Hematopoietic multipotent progenitor cell (in vitro differentiated cells): ENCODE measurements at places on chromosomes 6 and 20. TPM values are rescaled to one million over a fixed set of nuclear protein-coding genes. Genes with fewer than 3 reads are reported as not detected.

Gene ZC2HC1B
- total RNA-seq: not detected

Gene TMEM74B
- 0.27 TPM for total RNA-seq

Gene ENPP4
- 6.2 TPM for total RNA-seq

Gene ELOVL2
- not detected for total RNA-seq

Gene MRPS18A
- 60.9 TPM for total RNA-seq

Gene OR12D3
- total RNA-seq: not detected

Gene DEFB123
- not detected for total RNA-seq

DNA sequence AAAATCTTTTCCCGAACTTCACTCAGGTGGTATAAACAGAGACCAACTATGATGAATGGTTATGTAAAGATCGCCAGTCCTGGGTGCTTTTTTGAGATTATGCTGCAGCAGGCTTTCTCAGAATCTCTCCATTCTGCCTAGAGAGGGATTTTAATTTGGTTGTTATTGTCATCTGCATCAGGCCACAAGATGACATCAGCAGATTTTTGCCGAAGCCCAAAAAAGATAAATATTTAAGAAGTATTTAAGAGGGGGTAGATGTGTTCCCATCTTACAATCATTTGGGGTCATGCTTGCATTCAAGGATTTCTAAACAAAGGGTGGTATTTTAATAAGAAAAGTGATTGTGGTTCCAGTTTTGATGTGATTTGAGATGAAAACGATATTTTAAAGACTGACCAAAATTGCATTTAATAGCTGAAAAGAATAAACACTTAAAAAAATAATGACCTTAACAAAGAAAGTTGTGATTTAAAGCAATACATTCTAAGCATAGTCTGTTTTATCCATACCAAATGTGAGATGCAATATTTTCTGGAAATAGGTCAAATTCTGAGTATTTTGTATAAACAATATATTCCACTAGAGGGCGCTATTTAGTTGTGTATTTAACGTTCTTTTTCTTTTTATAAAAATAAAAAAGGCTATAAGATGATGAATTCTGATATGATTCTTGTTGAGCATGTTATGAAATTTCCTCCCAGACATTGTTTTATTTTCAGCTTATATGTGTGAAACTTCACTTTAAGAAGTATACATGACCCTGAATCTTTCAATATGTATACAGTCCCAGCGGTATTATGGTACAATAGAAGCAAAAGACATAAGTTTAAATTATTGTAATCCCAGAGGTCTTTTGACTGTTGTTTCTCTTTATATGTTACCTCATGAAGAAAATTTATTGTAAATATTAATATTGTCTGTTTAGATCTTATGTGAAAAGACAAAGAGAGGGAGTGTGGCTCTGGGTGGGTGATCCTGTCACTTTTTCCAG, 51.0 kb upstream of the ZFP64 start:
- DNase-seq: peak; percentile 48

DNA sequence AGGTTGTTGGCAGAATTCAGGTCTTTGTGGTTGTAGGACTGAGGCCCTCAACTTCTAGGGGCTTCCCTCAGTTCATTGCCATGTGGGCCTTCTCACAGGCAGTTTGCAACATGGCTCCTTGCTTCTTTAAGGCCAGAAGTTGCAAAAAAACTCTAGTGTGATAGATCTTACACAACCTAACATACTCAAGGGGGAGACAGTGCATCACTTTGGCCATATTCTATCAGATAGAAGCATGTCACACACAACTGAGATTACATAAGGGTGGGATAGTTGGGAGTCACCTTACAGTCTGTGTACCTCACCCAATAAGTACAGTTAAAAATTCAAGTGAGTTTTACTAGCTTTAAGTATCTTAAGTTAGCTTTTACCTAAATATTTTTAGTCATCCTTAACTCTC, 1.6 kb downstream of the SIRPD start:
- no peak for DNase-seq

DNA sequence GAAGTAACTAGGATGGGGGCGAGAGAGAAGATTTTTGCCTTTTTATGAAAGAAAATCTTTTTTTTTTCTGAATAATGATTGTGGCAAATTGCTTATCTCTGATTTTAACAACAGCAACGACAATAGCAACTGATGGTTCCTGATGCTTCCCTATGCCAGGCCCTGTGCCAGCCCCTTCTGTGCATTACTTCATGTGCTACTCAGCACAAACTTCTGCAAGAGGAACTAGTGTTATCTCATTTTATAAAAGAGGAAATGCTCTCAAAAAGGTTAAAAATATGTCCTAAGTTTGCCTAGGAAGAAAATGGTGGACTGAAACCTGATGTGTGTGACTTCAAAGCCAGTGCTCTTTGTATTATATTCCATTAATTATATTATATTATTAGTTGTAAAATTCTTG, 74.0 kb upstream of the RALGAPA2 start:
- DNase-seq: no peak

GRCh38 chr6:73074175-73074574, 151.1 kb downstream of the KHDC1L start:
- no peak for DNase-seq

DNA sequence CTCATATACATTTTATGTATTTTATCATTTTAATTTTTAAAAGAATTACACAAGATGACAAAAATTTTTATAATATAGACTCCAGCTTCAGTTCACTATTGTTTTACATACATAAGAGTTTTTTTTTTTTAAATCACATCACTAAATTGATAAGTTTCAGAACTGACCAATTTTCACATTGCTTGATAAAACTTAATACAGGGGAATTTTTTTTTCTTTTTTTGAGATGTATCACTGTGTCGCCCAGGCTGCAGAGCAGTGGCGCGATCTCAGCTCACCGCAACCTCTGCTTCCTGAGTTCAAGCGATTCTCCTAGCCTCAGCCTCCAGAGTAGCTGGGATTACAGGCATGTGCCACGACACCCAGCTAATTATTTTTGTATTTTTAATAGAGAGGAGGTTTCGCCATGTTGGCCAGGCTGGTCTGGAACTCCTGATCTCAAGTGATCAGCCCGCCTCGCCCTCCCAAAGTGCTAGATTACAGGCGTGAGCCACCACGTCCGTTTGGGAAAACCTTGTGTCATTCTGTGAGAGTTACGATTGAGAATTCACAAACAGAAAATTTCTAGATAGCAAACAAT, 36.6 kb upstream of the BTN3A2 start:
- DNase-seq: peak; percentile 47

DNA sequence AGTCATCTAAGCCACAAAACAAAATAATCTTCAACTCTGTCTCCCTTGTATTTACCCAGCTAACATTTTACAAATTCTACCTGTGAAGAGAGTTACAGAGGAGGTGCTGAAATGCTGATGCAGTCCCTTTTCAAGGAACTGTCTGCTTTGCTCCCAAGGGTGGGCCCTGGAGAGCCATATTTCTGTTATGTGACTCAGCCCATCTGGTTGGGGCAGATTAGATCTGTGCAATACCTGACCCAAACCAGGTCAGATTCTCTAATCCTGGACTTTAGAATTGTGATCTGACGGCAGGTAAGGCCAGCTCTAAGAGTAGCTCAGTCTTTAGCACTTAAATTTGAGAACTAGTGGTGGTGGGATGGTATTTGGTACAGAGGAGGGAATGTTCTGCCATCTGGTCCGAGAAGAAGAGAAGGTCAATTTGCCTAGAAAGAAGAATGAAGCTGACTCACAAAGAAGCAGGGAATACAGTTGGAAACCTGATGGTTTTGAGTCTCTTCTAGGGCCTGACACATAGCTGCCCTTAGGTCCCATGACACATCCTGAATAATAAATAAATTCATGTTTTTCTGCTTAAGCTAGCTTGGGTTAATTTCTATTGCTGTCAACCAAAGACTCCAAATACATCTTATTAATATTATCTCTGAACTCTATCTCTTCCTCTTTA, 8.1 kb downstream of the ZNF311 start:
- no peak for DNase-seq

DNA sequence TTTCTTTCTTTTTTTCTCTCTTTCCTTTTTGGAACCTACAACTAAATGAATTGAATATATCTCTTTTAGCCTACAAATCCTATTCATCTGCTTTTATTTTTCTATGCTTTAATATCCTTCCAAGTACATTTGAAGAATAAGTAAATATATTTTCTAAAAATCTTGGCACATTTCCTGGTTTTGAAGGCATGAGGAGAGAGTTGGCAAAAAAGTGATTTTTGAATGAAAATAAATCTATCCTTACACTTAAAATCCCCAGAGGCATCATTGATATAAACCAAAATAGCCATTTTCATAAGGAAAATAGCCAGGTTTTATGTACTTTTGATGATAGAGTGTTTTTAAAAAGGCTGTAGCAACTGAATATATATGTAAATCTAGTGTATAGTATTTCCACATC, 69.0 kb downstream of the SAMD5 start:
- DNase-seq: no peak

GRCh38 chr6:1271071-1271763, 40.7 kb upstream of the FOXQ1 start:
- no peak for DNase-seq

DNA sequence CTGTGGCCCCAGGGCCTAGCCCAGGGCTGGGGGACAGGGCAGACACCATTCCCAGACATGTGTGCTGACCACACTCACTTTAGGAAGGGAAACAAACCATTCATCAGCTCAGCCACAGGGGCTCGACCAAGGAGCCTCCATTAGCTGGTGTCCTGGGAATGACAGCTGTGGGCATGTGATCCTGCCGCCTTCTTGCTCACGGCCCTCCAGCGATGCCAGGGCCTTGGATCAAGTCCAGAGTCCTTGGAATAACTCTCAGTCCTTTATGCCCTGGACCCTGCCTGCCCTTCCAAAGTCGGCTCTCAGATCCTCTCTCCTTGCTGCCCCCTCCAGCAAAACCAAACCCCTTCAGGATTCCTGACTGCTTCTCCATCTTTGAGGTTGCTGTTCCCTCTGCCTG, 165.0 kb upstream of the RNF24 start:
- DNase-seq: no peak

- DNase-seq: no peak
Observed at GRCh38 chr6:18388271-18388670, 1.1 kb downstream of the RNF144B start.

GRCh38 chr6:65938000-65938399, 231.0 kb upstream of the EYS start:
- DNase-seq: no peak

DNA sequence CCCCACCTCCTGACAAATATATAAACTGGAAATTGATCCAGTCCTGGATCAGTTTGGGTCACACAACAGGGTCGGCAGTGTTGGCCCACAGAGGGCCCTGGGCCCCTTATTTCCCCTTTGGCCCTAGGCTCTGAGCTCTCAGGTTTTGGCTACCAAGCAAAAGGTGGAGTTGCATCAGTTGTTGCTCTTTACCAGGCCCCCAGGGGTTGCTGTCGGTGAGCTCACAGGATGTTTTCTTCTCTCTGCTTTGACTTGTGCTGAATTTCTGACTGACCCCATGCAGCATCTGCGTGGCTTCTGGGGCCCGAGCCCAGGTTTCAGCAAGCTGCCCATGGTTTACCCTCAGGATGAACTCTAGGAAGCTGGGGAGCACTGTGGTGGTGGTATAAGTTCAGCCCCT, 44.6 kb downstream of the PPARD start:
- DNase-seq: no peak

DNA sequence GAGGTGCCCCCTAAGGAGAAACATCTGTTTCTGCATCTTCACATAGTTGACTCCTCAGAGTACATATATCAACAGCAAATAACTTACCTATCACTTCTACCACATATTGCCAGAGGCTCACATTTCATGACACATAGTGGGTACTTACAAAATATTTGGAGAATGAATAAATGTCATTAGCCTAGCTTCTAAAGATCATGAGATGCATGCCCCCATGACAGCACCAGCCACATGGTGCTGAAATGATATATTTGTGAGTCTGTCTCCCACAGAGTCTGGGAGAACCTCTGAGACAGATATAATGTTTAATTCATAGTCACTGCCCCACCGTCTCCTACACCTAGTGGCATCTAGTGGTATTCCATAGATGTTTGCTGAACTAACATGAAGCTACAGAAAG, 555.6 kb downstream of the KIF16B start:
- no peak for DNase-seq

- no peak for DNase-seq
Observed at GRCh38 chr6:21098134-21098533, 495.4 kb upstream of the SOX4 start.

DNA sequence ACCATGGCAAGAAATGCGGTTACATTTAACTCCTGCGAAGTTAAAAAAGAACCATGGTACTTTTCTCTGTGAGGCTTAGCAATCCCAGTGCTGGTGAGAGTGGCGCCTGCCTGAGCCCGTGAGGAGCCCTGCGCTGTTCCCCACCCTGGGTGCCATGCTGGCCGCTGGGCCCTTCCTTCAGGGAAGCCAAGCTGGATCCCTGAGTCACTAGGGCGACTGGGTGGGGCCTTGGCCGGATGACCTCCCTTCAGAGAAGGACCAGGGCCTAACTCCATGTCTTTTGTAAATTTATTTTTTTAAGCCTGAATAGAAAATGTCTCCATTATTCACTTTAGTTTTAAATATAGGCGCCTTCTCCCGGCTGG, 209.1 kb downstream of the ERMARD start:
- no peak for DNase-seq

DNA sequence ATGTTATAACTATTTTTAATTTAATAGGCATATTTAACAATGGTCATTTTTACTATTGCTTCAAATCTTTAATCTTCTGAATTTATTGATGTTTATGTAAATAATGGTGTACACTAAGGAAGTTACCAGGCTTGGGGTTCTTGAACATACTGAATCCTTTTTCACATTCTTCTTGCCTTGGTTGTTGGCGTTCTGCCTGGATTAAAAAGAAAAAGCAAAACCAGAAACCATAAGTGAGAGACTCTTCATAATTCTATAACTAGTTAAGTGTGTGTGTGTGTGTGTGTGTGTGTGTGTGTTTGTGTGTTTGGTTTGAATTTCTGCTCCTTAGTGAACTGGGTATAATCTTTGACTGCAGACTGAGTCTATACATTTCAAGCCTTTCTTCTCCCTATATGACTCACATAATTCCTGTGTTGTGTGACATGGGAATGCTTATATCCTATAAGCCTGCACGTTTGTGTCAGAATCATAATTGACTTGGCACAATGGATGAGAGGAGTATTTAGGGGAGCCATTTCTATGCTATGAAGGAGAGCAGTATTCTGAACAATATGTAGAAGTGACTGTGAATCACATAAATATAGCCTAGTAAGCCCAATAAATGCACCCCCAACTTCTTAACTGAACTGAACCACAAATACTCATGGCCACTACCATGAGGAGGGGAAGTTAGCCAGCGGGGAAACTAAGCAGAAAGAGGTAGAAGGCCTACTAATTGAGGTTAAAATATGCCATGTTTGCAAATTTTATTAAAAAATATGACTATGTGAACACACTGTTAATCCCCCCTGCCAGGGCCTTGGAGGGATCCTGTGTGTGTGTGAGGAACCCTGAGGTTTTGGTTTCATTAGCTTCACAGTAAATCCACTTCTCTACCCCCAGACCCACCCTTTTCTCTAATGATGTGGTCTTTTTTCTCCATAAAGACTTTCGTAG, 425.5 kb downstream of the BCKDHB start:
- DNase-seq: no peak
